Posterior vena cava (tissue), 2 donors: ENCODE measurements at places on chromosomes 1 and 21. TPM values are rescaled to one million over a fixed set of nuclear protein-coding genes. Genes with fewer than 3 reads are reported as not detected.

DNA sequence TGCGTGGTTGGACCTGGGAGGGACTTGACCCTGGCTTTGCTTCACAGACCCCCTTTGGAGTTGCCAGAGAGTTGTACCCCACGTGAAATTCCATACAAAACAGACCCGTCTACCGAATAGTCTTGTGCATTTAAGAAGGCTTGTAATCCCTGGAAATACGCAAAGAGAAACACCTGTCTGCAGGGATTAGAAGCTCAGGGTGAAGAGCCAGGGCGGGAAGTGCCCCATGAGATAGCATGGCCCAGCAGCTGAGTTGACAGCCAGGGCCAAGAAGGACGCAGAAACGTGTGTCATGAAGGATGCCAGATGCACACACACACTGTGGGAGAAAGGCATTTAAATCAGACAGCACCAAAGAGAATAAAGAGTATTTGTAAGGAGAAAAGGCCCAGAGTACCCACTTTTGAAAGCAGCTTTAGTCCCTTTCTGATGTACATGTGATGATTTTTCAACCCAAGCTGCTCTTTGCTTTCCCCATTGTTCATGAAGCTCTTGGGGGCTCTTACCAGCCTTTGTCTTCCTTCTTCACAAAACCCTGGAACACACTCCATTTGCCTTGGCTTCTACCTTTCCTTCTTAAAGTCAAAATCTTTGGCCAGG, 46.6 kb downstream of the PCP4 start:
- no peak for DNase-seq

GRCh38 chr1:204558467-204558866, 42.3 kb downstream of the MDM4 start:
- no peak for DNase-seq

- DNase-seq = peak; percentile 24
Observed at GRCh38 chr21:45872471-45872870, 109.1 kb upstream of the COL6A1 start.

- no peak for DNase-seq
Observed at GRCh38 chr1:6448749-6449631, 17.0 kb downstream of the TNFRSF25 start.

GRCh38 chr1:45884700-45885099, 81.3 kb downstream of the MAST2 start:
- no peak for DNase-seq

DNA sequence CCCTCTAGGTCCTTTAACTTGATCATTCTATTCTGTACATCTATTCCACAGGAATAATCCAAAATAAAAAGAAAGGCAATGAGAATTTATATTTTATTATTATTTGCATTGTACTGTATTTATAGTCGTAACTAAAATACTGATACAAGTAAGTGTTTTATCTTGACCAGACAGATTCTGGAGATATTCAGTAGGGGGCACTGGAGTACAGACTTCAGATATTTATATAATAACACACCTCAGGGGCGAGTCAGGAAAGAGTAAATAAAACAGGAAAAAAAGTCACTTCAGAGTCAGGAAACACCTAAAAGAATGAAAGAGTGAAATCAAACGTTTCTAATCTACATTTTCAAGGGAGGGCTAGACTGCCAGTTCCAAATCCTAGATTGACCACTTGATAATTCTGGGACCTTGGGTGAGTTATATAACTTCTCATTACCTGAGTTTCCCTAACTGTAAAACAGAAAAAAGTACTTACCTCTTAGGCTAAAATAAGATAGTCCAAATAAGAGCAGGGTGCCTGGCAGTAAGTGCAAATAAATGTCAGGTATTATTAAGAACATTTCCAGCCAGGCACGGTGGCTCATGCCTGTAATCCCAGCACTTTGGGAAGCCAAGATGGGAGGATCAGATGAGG, 31.1 kb upstream of the MTF1 start:
- DNase-seq = no peak

- DNase-seq = no peak
Observed at GRCh38 chr1:87683196-87683956, 354.7 kb downstream of the LMO4 start.

DNA sequence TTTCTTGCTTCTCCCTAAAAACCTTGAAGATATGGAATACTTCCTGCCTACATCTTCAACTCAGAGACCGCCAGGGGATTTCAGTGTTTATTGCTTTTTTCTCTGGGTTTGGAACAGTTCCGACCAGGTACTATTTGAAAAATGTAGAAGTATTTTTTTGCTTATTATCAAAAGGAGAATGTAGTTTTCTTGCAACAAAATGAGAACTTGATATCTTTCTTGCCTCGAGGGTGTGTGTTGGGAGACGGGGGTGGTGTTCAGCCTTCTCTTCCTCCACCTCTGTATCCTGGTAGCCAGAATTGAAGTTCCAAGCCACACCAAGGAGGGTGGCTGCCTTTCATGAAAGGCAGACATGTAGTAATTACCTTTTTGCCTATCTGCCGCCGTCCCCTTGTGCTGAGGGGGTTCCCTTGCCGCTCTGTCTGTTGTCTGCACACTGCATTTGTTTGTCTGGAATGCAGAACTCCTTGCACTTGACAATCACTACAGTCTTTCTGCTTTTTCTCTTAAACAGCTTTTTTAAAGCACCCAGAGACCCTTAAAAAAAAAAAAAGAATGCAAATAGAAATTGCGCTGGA, 212.1 kb downstream of the PBX1 start:
- DNase-seq = no peak

- no peak for DNase-seq
Observed at GRCh38 chr1:992362-992761, 7.5 kb downstream of the HES4 start.

GRCh38 chr1:228006034-228006785, 588 bp upstream of the WNT3A start:
- peak; percentile 74 for DNase-seq

DNA sequence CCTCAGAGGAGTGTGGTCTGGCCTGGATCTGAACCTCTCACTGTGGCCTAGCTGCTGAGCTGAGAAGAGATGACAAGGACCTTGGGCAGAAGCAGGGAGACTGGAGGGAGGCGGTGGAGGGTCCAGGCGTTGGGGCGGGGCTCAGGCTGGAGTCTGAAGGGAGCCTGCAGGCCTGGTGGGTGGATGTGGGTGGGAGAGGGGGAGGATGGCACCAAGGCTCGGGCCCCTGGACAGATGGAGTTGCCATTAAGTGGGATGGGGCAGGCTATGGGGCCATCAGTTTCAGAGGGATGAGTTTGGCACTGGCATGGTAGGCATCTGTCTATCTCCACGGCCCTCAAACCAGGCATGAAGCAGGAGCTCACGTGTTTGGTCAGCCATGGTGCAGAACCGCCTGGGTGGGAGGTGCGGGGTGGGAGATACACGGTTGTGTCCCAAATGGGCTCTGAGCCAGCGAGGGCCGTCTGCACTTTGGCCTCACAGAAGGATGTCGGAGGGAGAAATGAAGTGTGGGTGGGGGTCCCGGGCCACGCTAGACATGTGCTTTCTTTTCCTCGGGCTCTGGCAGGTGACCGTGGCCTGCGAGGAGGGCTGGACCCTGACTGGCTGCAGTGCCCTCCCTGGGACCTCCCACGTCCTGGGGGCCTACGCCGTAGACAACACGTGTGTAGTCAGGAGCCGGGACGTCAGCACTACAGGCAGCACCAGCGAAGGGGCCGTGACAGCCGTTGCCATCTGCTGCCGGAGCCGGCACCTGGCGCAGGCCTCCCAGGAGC, 23.6 kb downstream of the PCSK9 start:
- peak; percentile 83 for DNase-seq

DNA sequence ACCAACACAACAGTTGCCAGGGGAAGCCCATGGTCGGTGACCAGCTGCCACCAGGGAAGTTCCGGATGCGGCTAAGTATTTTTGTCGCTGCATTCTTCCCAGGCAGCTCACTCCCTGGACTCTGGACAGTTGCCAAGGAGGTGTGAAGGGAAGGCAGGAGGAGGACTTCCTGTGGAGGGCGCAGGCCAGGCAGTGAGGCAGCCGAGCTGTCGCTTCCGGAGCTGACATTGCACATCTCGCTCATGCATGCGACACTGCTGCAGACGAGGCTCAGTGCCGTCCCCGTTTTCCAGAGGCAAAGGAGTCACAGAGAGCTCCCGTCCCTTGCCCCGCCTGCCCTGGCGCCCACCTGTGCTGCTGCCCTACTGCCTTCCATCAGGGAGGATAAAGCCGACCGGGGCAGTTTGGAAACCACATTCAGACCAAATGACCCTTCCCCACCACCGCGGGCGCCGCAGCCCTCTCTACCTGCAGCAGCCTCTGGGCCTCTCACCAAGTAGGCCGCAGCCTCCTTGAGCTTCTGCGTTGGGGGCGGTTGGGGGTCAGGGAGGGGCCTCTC, 81.4 kb downstream of the NENF start:
- no peak for DNase-seq

- DNase-seq = no peak
Observed at GRCh38 chr1:151819976-151820623, 11.5 kb downstream of the RORC start.

DNA sequence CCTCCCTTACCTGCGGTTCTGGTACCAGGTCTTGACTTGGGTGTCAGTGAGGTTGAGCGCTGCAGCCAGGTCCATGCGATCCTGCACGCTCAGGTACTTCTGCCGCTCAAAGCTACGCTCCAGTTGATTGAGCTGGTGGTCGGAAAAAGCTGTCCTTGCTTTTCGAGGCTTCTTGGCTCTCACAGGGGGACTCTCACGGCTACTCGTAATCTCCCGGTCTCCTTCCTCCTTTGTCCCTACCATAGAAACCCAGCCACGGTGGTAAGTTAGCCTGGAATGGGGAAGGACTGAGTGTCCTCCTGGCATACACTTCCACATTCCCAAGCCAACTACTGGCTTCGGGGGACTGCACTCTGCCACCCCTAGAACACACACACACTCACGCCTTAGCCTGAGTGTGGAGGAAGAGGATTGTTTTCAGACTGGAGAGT, 2.6 kb downstream of the BARHL2 start:
- no peak for DNase-seq

DNA sequence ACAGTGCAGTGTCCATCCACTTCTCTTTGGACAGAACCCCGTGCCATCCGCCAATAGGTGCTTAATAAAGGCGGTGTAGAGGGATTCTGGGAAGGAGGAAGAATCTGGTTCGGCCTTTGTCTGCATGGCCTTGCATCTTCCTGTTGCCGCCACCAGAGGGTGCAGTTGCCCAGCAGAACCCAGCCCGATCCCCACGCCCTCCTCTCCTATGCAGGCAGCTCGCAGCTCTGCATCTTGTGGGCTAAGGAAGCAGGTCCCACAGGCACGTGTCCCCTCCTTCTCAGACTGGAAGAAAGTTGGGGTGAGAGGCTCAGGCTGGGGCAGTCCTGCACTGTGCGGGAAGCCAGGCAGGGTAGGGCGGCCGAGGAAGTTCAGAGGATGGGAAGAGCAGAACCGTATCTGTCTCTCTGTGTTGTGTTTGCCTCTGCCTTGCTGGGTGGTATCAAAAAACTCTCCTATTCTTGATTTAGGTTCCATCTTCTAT, 20.8 kb downstream of the NAV1 start:
- peak; percentile 94 for DNase-seq

The B4GALT3 gene
- total RNA-seq = 12.7 TPM

The ANKRD35 gene
- 7.0 TPM for total RNA-seq

The TCHH gene
- 0.23 TPM for total RNA-seq

The FCRL2 gene
- 0.19 TPM for total RNA-seq

The B4GALT2 gene
- 45.7 TPM for total RNA-seq

The C1orf94 gene
- not detected for total RNA-seq
